ENCODE measurements at places on chromosomes 1 and 21.

- DNase-seq, result no peak
Observed at GRCh38 chr1:10651793-10652192, 144.7 kb downstream of the CASZ1 start.

DNA sequence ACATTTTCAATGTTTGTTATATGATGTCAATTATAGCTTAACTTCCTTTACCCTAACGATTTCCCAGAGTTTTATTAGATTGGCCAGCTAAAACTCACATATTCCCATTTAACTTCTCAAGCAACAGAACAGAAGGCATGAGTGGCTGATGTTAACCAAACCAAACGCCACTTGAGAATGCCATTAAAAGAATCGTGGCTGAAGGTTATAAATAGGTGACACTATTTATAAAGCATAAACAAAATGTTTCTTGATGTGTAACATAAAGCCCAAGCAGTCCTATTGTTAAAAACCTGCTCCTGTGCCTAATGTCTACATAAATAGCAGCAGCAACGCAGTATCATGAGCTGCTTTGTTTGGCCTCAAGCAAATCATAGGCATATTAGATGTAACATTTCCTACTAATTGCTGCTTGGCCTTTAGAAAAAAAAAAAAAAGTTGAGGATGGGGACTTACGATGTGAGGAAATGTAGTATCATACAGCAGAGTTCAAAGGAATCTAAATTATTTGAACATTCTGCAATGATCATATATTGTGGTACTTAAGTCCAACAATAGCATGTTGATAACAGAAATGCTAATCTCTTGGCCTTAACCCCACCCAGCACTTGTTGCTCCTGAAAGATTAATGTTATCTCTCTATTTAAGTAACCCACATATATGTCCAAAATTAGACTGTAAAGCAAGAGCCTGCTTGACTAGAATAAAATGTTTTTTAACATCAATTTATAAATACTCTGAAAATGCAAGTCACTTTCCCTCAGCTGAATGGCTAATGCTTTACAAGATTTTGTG lies 106.0 kb downstream of the ESRRG start:
- no peak for DNase-seq

DNA sequence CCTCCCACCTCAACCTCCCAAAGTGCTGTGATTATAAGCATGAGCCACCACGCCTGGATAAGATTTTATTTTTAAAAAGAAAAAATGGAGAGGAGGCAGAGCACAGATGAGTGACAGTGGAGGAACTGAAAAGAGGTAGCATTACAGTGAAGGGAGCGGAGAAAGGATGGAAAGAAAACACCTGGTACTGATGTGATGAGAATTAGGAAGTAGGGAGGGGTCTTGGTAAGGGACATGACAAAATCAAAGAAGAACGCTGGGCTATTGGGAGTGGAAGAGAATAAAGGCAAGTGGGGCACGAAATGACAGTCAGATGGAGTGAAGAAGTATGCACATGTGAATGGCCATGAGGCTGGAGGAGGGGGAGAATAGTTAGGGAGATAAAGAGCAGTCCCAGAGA lies 2.3 kb downstream of the FCRLA start:
- no peak for DNase-seq

GRCh38 chr1:43936431-43937151 lies 3.0 kb downstream of the ARTN start:
- DNase-seq, result no peak

All from renal cortex interstitium (tissue), 15 donors.